Epithelial cell of proximal tubule (primary cell): ENCODE measurements at places on chromosomes 13 and 19.

GRCh38 chr13:112894673-112895481 is 74.1 kb upstream of the MCF2L start:
- DNase-seq: no peak

DNA sequence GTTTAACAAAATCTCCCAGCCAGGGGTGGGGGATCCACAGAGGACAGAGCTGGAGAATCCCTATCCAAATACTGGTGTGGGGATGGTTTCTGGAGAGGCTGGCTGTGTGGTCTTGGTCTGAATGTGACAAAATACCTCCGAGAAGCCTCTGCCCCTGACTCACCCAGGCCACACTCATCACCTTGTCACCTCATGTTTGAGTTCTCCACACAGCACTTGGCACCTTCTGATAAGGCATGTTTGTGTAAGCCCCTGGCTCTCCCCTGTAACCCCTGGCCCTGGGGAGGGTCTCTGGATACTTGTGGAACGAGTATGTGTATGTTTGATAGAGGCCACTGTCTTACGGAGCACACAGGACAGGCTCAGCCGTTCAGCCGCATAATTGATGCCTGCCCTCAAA is 14.7 kb downstream of the TECR start:
- DNase-seq: no peak

DNA sequence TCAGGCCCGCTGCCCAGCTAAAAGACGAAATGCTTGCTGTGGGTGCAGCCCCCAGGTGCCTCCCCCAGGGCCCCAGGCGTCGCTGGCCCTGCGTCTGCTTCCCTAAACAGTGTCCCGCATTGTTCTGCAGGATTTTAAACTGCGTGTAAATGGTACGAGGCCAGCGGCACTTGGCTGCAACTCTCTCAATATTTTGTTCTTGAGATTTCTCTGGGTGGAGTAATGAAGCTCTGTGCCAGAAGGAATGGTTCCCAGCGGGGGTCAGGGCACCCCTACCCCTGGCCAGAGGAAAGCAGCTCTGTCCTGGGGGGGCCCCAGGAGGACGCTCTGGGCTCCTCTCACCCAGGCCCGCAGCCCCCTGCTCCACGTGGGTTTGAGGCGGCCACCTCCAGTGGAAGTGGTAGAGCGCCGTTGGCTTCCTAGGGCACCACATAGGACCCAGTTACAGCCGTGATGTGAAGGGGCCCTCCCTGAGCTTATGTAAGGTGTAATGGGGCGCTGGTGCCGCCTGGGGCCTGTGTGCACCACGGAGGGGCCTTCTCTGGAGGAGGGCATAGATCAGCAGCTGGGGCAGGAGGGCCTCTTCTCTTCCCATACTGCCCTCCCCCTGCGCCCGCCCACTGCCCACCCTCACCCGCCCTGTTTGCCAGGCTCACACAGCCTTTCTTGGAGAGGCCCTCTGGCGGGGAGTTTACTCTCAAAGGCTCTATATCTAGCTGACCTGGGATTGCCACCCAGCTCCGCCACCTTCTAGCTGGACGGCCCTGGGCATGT is 19.8 kb downstream of the PAK4 start:
- DNase-seq: no peak

DNA sequence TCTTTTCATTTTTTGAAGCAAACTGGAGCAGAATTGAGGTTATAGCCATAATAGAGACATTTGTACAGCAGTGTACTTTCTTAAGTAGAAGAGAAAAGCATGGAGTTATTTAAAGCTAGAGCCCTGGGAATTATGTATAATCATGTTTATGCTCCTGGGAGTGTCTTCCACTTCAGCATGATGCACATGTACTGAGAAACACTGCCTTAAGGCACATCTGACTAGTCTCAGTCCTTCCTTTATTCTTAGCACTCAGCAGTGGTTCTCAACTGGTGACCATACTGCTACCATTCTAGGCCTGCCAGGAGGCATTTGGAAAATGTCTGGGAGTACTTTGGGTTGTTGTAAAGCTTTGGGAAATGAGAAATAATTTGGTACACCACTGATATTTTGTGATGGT is 45.8 kb downstream of the VWA8 start:
- DNase-seq: no peak

- no peak for DNase-seq
Observed at GRCh38 chr19:48452289-48453190, 2.8 kb upstream of the KCNJ14 start.

- DNase-seq: no peak
Observed at GRCh38 chr19:13020002-13020414, 24.7 kb downstream of the NFIX start.

- DNase-seq: no peak
Observed at GRCh38 chr19:22332924-22333323, 46.7 kb downstream of the ZNF729 start.

GRCh38 chr19:29603308-29603707 is 2.8 kb upstream of the POP4 start:
- DNase-seq: no peak

DNA sequence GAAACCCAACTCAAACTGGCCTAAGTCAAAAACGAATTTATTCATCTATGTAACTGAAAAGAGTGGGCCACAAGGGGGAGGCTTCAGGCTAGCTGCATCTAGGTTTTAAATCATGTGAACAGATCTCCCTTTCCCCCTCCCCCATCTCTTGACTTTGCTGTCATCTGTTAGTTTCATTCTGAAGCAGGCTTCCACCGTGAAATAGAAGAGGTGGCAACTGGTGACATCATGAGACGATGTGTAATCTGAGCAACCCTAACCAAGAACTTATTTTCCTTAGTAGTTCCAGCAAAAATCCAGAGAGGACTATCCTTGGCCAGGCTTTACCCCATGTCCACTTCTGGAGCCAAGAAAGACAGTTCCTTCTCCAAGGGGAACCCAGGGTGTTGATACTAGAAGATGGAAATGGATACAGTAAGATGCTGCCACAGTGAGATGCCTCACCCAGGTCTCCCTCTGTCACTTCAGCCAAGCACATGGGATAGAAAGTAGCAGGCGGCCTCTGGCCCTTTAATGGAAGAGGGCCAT is 9.4 kb downstream of the SAMD4B start:
- DNase-seq: no peak

GRCh38 chr13:109684824-109685202 is 101.6 kb downstream of the IRS2 start:
- peak; percentile 13 for DNase-seq

GRCh38 chr19:45960595-45961235 is 12.9 kb downstream of the NOVA2 start:
- no peak for DNase-seq

GRCh38 chr13:53907891-53908290 is 879.3 kb downstream of the OLFM4 start:
- DNase-seq: no peak

- no peak for DNase-seq
Observed at GRCh38 chr19:43586346-43586745, 9.6 kb downstream of the IRGQ start.

DNA sequence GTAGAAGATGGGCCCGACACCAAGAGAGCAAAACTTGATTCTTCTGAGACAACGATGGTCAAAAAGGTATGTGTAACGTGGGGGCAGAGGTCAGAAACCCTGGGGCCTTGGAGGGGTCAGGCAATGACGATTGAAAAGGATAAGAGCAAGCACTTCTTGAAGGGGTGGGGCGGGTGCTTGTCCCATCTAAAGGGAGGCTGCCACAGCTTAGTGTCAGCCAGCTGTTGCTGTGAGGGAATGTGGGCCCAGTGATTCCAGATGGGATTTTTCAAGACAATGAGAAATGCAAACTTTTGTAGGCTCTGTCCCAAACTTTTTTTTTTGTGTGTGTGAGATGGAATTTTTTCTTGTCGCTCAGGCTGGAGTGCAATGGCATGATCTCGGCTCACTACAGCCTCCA is 24.5 kb downstream of the SAE1 start:
- no peak for DNase-seq

DNA sequence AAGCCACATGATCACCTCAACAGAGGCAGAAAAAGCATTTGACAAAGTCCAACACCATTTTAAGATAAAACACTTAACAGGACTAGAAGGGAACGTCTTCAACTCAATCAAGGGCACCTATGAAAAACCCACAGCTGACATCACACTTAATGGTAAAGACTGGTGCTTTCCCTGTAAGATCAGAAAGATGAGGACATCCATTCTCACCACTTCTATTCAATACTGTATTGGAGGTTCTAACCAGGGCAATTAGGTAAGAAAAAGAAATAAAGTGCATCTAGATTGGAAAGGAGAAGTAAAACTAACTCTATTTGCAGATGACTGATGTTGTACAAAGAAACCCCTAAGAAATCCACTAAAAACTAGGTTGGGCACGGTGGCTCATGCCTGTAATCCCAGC is 11.2 kb upstream of the AKAP8 start:
- no peak for DNase-seq

- DNase-seq: no peak
Observed at GRCh38 chr13:41241626-41242025, 21.8 kb downstream of the MTRF1 start.

- no peak for DNase-seq
Observed at GRCh38 chr13:48817166-48817802, 158.4 kb upstream of the FNDC3A start.

- no peak for DNase-seq
Observed at GRCh38 chr19:33811736-33812387, 15.2 kb downstream of the KCTD15 start.

- no peak for DNase-seq
Observed at GRCh38 chr13:35964011-35964862, 166.9 kb downstream of the DCLK1 start.

DNA sequence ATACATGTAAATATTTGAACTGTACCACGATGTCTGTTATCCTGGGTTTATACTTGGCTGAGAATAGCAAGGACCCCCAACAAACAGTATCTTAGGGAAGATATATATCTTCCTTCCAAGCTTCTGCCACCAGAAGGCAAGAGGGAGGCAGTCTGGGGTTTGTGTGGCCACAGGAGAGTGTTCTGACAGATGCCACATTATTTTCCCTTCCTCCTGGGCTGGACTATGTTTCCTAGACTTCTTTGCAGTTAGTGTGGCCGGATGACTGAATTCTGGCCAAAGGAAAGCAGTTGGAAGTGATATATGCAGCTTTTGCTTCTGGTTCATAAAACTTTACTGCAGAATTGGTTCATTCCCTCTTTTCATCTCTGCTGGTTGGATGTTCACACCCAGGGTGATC is 39.9 kb upstream of the TMTC4 start:
- DNase-seq: no peak

- DNase-seq: no peak
Observed at GRCh38 chr13:60370343-60370742, 26.7 kb upstream of the TDRD3 start.

DNA sequence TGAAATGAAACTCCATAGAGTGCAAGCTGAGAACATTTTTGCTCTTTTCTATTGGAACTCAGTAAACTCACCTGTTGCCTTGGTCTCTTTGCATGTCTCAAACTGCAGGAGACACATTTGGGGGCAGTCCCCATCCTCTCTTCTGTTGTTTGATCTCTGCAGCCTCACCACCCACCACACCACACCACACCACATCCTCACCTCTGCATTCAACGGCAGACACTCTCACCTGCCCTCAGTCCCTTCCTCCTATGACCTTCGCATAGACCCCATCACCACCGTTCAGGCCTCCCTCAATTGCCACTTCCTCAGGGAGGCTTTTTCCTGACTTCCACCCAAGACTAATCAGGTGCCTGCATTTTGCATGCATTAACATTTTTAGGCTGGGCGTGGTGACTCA is 14.4 kb upstream of the TPM4 start:
- DNase-seq: no peak

- no peak for DNase-seq
Observed at GRCh38 chr13:110466266-110466915, 95.1 kb downstream of the RAB20 start.

GRCh38 chr13:31096654-31097302 is 64.9 kb downstream of the HSPH1 start:
- no peak for DNase-seq

- no peak for DNase-seq
Observed at GRCh38 chr13:19587635-19588300, 26.4 kb upstream of the TPTE2 start.

DNA sequence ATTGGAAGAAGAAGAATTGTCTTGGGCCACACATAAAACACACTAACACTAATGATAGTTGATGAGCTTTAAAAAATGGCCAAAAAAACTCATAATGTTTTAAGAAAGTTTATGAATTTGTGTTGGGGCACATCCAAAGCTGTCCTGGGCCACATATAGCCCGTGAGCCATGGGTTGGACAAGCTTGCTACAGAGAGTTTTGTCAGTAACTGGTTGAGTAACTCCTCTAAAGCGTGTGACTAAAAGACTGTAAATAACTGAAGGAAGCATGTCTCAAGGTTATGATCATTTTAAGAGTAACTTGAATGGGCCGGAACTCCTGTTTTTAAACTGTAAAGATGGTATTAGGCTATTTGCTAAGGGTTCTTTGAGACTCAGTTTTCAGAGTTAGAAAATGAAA is 118.0 kb downstream of the KL start:
- DNase-seq: no peak

DNA sequence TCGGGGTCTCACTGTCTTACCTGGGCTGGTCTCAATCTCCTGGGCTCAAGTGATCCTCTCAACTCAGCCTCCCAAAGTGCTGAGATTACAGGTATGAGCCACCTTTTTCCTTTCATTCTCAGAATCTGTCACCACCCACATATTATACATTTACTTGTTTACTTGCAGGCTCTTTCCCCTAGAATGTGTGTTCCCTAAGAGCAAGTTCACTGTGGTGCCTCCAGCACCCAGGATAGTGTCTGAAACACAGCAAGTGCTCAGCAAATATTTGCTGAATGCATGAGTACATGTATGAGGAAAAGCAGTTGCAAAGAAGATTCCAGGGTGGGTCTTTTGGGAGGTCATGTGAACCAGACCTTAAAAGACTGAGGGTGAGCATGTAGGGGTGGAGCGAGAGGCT is 96.8 kb downstream of the RGCC start:
- DNase-seq: no peak

GRCh38 chr13:26050568-26051230 is 1.1 kb downstream of the SHISA2 start:
- no peak for DNase-seq

- no peak for DNase-seq
Observed at GRCh38 chr13:59754411-59754810, 409.3 kb downstream of the DIAPH3 start.

- DNase-seq: no peak
Observed at GRCh38 chr13:111644750-111645149, 324.3 kb downstream of the TEX29 start.

DNA sequence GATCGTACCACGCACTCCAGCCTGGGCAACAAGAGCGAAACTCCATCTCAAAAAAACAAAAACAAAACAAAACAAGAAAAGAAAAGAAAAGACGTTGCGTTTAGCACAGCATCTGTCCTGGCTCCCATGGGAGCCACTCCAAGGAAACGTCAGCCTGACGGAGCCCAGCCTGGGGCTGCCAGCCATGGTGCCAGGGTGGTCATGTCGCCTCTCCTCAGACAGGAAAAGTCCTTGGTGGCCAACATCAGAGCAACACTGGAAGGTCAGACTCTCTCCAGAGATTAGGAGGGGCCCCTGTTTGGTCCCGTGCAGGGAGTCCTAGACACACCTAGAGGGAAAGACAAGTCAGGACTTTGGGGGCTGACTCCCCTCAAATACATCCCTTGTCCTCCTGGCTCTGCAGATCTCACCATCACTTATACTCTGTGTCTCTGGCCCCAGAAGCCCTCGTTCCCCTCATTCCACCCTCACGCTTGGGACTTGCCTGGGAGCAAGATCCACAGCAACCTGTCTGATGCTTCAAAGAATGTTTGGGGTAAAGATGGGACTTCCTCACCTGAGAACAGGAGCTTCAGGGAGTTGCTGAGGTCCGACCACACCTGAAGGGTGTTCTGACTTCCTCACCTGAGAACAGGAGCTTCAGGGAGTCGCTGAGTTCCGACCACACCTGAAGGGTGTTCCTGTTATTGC is 9.3 kb downstream of the LILRA4 start:
- no peak for DNase-seq
